ENCODE measurements at places on chromosomes 7 and 10.

DNA sequence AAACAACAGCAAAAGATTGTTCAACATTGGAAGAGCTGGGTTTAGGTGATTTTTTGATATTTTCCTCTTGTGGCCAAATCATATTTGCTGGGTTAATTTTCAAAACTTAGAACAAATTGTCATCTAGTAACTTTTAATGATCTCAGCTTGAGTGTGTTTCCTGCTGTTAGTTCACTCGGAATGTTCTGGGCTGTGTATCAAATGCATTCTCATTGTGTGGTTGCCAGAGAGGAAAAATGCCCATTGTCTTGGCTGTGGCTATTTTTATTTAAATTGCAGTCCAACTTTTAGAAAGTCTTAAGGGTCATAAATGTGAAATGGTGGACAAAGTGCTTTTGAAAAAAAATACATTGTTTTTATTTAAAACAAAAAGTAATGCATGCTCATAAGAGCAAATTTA lies 542.0 kb downstream of the TNS3 start:
- H3K4me1 ChIP-seq = no peaks in the 10 kb centered on the region
- H3K4me3 ChIP-seq = no peak overlapping the region
- no peak for DNase-seq
- H3K27ac ChIP-seq = no peak overlapping the region

- no peaks in the 10 kb centered on the region for H3K27me3 ChIP-seq
- no peak overlapping the region for H3K4me3 ChIP-seq
- no peaks in the 10 kb centered on the region for H3K36me3 ChIP-seq
- no peak overlapping the region for H3K27ac ChIP-seq
These were observed 474.1 kb downstream of the PTPRN2 start for GRCh38 chr7:158113321-158114025.

- H3K36me3 ChIP-seq = no peaks in the 10 kb centered on the region
- no peaks in the 10 kb centered on the region for H3K27me3 ChIP-seq
- H3K4me3 ChIP-seq = peak overlapping the region; percentile 85
- H3K27ac ChIP-seq = peak overlapping the region; percentile 96
- no peak for DNase-seq
These were observed 41.3 kb downstream of the ARID5B start for GRCh38 chr10:61942604-61943461.

- peaks cover 15% of the 10 kb centered on the region for H3K27me3 ChIP-seq
- no peaks in the 10 kb centered on the region for H3K4me1 ChIP-seq
- H3K4me3 ChIP-seq = no peak overlapping the region
- H3K36me3 ChIP-seq = no peaks in the 10 kb centered on the region
- no peak for DNase-seq
These were observed 823.8 kb upstream of the CELF2 start for GRCh38 chr10:10193848-10194247.

DNA sequence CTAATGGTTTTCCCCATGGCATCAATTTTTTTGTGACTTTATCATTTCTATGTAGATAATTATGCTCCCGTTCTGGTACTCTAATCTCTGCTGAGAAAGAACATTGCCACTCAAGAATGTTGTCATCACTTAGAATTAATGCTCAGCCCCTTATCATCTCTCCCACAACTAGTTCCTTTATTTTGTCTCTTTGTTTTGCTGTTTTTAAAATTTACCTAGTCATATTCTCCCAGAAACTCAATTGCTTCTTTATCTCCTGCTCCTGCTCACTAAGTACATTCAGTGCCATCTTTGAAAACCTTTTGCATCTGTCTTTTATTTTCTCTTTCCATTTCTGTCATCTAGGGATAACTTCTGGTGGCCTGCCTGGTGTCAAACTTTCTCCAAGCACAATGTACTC lies 324.9 kb upstream of the MTPN start:
- no peak for DNase-seq
- no peaks in the 10 kb centered on the region for H3K36me3 ChIP-seq
- H3K27me3 ChIP-seq = no peaks in the 10 kb centered on the region
- H3K4me1 ChIP-seq = no peaks in the 10 kb centered on the region
- H3K27ac ChIP-seq = no peak overlapping the region

- peaks cover 2% of the 10 kb centered on the region for H3K4me1 ChIP-seq
- peaks cover 35% of the 10 kb centered on the region for H3K27me3 ChIP-seq
- H3K36me3 ChIP-seq = no peaks in the 10 kb centered on the region
These were observed 427.9 kb upstream of the CELF2 start for GRCh38 chr10:10589540-10590303.

DNA sequence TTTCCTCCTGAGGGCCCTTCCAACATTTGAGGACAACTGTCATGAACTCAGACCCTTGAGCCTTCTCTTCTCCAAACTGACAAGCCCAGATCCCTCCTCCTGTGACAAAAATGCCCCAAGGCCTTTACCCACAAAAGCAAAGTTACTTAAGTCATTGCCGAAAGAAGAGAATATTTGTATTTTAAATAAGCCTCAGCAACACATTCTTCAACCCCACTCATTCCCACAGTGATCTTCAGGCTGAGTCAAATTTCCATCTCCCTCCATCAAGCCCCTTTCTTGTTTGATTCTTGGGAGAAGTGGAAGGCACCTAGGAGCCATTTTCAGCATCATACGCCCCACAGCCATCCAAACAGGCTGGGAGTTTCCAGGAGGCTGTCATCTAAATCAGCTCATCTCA lies 150.8 kb upstream of the PDE1C start:
- no peaks in the 10 kb centered on the region for H3K36me3 ChIP-seq
- DNase-seq = no peak
- no peak overlapping the region for H3K27ac ChIP-seq
- H3K4me1 ChIP-seq = no peaks in the 10 kb centered on the region
- no peaks in the 10 kb centered on the region for H3K27me3 ChIP-seq

GRCh38 chr7:80749270-80749669 lies 110.8 kb downstream of the CD36 start:
- H3K36me3 ChIP-seq = no peaks in the 10 kb centered on the region
- no peaks in the 10 kb centered on the region for H3K27me3 ChIP-seq
- DNase-seq = no peak
- H3K4me3 ChIP-seq = no peak overlapping the region

- no peak for DNase-seq
- no peak overlapping the region for H3K4me3 ChIP-seq
- no peaks in the 10 kb centered on the region for H3K36me3 ChIP-seq
These were observed 52.4 kb downstream of the OAT start for GRCh38 chr10:124366343-124366742.

DNA sequence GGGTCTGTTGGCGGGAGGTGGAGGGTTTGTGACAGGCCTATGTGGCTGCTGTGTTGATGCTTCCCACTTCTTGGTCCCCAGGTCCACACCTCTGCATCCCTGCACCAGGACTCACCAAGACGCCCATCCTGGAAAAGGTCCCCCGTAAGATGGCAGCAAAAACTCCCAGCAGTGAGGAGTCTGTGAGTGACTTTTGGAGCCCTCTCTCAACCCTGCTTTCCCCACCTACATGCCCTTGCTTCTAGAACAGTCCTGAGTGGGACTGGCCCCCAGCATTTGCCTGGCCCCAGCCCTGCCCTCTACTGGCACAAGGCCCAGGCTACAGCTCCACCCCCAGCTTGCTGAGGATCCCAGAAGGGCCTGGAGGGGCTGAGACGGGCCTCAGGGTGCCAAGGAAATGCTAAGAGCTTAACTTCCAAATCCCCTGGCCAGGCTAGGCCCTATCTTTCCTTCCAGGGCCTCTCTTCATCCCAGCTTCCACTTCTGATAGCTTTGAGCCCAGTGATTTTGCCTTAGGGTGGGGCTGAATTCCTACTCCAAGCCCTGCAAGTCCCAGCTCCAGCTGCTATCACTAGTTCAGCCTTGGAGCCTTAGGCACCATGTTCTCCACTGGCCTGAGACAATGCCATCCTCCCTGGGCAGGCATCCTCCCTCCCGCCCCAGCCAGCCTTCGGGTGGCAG lies 2.7 kb downstream of the CHAT start:
- peaks cover 3% of the 10 kb centered on the region for H3K36me3 ChIP-seq
- H3K27me3 ChIP-seq = peaks cover 81% of the 10 kb centered on the region
- H3K4me3 ChIP-seq = no peak overlapping the region
- H3K27ac ChIP-seq = no peak overlapping the region

DNA sequence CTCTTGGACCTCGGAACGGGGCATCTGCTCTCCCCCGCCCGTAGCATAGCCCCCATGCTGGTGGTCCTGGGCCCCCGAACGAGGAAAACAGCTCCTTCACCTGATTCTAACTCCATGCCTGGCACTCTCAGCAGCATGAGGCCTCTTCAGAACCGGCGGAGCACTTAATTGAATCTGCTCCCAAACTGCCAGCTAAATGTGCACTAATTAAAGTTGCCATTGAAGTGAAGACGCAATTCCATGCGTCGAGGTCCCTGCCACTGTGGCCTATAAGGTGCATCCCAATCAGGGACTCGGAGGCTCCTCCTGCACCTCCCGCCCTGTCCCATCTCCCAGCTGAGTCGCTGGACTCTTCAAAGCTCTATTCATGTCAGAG lies 41.3 kb upstream of the ADGRA1 start:
- no peaks in the 10 kb centered on the region for H3K36me3 ChIP-seq
- no peaks in the 10 kb centered on the region for H3K4me1 ChIP-seq
- no peak overlapping the region for H3K4me3 ChIP-seq
- DNase-seq = no peak
- no peak overlapping the region for H3K27ac ChIP-seq

DNA sequence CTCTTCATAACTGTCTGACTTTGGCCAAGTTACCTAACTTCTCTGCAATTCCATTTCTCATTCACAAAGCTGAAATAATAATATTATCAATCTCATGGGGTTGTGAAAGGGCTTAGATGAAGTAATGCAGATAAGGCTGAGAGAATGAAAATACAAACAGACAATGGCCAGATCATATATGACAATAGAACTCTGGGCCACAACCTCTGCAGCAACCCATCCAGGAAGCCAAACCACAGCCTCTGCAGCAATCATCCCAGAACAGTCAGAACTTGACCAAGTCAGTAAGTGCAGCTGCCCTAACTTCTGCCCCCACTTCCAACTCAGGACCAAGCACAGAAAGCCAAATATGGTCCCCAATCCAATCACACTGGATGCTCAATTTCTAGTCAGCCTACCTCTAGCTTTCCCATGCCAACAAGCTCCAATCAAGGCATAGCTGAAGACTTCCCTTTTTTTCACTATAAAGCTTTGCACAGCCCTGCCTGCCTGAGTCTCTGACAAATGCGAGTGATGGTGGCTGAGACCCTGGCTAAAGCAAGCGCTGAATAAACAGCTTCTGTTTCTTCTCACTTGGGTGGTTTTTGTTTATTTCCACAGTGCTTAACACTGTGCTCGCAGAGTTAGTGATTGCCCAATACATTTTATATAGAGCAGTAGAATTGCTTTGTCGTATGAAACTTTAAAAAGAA lies 34.8 kb upstream of the TNPO3 start:
- peaks cover 5% of the 10 kb centered on the region for H3K4me1 ChIP-seq
- no peak overlapping the region for H3K27ac ChIP-seq
- H3K36me3 ChIP-seq = no peaks in the 10 kb centered on the region
- H3K27me3 ChIP-seq = no peaks in the 10 kb centered on the region
- no peak overlapping the region for H3K4me3 ChIP-seq
- DNase-seq = no peak

- no peak overlapping the region for H3K4me3 ChIP-seq
- H3K4me1 ChIP-seq = no peaks in the 10 kb centered on the region
- no peak for DNase-seq
- H3K27me3 ChIP-seq = no peaks in the 10 kb centered on the region
- H3K36me3 ChIP-seq = no peaks in the 10 kb centered on the region
These were observed 64.2 kb downstream of the PWWP2B start for GRCh38 chr10:132461103-132461682.

DNA sequence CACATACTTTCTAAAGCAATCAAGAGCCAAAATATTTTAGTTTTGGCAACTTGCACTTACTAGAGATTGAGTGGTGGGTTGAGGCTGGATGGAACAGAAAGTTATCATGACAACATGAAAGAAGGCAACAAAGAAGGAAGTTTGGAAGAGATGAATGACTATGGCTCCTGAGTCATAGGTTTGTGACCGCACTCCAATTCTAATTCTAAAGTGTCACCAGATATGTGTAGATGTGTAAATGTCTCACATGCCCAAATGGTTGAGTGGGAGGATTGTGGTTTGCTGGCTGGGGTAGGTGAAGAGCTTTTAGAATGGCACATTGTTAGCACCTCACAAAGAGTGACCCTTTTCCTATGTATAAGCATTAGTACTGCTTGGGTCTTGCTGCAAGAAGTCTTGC lies 20.2 kb downstream of the TAS2R16 start:
- no peaks in the 10 kb centered on the region for H3K4me1 ChIP-seq
- no peak overlapping the region for H3K27ac ChIP-seq
- no peaks in the 10 kb centered on the region for H3K36me3 ChIP-seq
- no peak overlapping the region for H3K4me3 ChIP-seq
